ENCODE measurements at places on chromosomes 11 and 22.
A peak's percentile ranks its signal among the peaks of the same experiment; 100 is the strongest.

DNA sequence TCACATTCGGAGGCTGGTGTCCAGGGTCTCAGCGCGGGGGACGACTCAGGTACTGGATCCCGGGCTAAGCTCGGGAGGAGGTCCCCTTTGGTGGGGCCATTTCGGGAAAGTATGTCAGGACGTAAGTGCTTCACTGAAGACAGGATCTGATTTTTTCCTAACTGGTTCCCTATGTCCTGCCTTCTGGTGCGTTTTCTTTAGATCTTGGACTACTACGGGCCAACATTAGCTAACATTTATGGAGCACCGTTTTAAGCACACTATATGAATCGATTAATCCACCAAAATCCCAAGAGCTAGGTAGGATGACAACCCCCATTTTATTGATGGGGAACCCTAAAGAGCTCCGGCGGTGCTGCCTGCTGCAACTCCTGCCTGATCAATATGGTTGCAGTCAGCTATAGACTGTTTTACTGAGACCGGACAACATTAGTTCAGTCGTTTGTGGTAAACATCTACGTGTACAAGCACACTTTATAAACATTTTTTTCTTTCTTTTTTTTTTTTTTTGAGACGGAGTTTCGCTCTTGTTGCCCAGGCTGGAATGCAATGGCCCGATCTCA lies 17.0 kb upstream of the WDR74 start:
- no peak for DNase-seq

DNA sequence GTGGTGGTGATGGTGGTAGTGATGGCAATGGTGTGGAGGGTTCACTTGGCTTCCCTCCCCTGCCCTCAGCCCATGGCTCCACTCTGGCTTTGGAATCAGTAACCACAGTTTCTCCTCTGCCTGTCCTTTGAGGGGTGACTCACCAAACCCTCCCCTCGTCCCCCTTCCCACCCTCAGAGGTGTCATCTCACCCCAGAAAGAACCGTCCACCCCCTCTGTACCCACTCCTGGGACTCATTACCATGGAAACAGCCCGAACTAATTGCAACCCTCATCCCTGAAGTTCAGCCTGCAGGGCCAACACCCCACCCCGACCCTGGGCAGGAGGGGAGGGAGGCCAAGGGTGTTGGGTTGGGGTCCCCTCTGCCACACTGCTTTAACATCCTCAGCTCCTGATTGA lies 26.6 kb downstream of the PHLDB1 start:
- peak; percentile 29 for DNase-seq

DNA sequence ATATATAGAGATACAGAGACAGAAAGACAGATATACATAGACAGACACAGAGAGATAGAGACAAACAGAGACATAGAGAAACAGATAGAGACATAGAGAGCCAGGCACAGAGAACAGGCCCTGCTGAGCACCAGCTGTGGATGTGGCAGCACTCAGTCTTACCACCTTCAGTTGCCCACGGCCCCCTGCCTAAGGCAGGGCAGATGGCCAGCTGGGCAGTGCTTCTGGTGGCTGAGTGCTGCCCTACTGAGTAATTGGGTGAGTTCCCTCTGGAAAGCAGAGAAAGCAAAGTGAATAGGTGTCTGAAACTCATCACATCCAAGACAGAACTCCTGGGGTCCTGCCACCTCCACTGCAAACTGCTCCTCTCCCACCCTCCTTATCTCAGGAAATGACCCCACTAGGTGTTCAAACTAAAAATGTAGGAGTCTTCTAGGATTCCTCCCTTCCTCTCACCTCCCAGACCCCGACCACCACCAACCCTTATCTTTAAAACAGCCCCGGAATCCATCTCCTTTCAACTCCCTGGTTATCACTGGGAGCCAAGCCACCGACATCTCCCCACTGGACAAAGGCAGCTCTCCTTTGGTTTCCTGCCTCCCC lies 27.2 kb downstream of the SYN3 start:
- DNase-seq = no peak

- DNase-seq = no peak
Measured at GRCh38 chr11:28849053-28849452, 740.9 kb downstream of the METTL15 start.

DNA sequence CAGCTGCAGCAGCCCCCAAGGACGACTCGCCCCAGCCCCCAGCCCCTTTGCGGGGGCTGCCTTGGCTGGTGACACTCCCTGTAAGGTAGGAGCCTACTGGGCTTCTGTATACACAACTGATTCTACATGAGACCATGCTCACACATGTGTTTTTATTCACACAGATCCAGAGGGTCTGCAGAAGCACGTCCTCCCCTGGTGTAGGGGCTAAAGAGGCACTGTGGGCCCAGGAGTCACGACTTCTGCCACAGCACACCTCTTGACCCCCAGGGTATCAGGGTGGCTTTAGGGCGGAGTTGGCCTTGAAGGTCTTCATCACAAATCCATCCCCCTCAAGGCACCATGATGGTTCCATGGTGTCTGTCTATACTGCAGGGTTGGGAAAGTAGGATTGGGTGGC lies 931.2 kb downstream of the TBC1D22A start:
- no peak for DNase-seq

GRCh38 chr11:2265396-2265795 lies 5.0 kb downstream of the ASCL2 start:
- DNase-seq = no peak

DNA sequence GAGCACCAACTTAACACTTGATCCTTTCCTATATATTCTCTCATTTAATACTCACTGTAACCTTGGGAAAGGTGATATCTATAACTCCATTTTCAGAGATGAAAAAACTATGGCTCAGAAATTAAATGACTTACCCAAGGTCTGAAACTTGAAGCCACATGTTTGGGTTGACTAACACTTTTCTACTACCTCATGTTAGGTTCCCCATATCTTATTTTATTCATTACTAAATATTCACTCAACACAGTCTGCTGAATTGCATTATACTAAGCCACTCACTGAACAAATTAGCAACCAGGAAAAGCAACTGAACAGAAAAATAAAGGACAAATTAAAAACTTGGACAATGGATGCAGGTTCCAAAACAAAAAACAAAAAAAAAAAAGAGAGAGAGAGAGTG lies 59.9 kb downstream of the FAM168A start:
- no peak for DNase-seq

GRCh38 chr22:36550701-36551495 lies 21.9 kb upstream of the EIF3D start:
- DNase-seq = no peak

DNA sequence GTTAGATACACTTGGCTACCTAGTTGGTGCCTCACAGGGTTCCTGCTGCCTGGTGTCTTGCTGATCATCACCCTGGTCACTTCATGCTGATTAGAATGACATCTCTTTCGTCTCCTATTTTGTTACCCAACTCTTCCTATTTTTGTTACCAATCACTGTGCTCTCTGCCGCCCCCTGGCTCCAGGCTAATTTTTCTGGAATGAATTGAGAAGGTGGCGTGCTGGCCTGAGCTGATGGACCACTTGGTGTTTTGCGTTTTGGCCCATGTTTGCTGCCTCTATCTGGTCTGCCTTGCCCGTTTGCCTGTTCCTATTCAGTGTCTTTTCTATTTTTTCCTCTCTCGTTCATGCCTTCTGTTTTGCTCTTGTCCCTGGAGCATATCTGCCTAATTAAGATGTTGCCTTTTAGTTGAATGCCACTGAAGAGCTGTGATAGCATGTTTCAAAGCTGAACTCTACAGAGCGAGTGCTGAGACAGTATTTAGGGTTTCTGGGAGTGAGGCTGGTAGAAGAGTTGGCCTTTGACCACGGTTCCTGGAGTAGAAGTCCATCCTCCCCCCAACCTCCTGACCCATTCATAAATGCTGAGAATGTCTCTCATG lies 5.9 kb upstream of the ATF4 start:
- DNase-seq = peak; percentile 28

DNA sequence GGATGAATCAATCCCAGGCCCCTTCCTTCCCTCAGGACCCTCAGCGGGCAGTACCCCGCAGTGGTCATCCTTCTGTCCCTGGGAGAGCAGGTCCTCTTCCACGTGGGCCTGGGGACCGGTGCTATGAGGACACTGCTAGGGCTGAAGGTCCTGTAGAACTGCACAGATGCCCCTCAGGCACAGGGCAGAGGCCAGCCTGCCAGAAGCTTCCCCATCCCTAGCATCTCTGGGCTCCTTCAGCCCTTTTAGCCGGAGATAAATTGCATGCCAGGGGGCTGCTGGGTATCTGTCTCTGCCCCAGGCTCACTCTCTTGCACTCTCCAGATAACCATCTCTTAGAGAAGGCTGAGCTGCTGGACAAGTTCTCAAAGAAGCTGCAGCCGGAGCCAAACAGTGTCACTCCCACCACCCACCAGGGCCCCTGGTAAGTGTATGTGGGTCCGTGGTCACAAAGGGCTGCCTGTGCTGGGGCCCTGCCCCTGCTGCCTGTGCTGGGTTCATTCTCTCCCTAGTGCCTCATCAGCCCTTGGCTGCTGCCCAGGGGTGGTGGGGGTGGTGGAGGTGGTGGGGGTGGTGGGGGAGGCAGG lies 2.3 kb downstream of the ATG16L2 start:
- peak; percentile 17 for DNase-seq

GRCh38 chr22:25366408-25366807 lies 147.0 kb downstream of the CRYBB2 start:
- DNase-seq = no peak

- no peak for DNase-seq
Measured at GRCh38 chr11:14774721-14775120, 117.3 kb downstream of the CYP2R1 start.

DNA sequence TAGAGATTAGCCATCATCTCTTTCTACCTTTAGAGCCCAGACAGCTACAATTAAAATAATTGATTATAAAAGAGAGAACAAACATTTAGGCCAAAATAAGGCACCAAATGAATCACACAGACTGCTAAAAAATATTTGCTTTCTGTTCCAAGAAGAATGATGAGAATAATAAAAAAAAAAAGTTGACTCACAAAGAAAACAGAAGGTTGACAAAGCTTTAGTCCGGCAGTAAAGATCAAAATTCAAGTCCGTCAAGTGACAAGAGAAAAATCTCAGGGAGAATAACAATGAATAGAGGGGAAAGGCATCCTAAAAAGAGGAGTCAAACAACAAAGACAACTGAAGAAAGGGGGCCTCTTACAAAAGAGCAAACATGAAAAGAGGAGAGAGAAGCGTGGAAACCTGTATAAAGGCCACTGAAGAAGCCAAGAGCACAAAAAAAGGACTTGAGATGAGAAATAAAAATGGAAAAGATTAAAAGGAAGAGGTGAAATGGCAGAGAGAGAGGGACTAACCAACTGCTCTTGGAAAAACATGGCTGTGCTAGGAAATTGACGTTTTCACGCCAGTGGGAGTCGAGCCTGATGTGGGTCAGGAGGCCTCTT lies 910.2 kb downstream of the OPCML start:
- DNase-seq = no peak

GRCh38 chr11:59918987-59919589 lies 19.1 kb upstream of the OOSP1 start:
- DNase-seq = peak; percentile 72

GRCh38 chr22:35620624-35621251 lies 3.6 kb upstream of the MB start:
- DNase-seq = peak; percentile 56

DNA sequence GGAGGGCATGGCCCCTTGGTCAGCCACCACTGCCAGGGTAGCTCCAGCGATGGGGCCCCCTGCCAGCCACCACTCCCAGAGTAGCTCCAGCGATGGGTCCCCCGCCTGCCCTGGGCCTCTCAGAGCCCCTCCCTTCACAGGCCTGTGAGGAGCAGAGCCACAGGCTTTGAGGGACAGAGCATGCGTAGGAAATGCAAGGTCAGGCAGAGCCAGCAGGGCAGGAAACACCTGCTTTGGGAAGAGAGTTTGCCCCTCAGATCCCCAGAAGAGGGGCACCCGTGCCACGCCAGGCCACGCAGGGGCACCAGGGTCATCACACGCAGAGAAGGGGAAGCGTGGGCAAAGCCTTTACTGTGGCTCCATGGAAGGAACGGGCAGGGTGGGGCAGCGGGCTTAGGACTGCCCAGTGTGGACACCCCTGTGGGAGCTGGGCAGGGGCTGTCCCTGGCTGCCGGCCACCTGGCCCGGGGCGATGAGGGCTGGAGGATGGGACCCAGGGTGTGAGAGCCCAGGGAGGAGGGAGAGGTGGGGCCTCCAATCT lies 477.8 kb downstream of the BRD1 start:
- no peak for DNase-seq

DNA sequence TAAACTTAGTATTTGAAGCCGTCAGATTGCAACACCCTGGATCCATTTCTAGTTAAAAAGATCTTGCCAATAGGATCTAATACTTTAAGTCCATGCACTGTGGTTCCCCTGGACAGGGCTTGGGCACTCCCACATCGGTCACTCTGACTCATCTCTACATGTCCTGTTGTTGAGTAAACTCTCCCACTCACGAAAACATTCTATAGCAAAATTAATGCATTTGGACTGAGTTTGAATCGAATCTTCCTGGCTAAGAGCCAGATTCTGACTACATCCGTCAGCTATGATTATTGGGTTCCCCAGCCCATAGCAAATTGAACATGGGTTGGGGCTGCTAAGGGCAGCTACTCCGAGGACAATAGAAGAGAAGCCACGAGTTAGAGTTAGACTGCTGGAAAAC lies 182.1 kb upstream of the SORL1-AS1 start:
- peak; percentile 78 for DNase-seq
